ENCODE measurements at places on chromosomes 2 and 18.

DNA sequence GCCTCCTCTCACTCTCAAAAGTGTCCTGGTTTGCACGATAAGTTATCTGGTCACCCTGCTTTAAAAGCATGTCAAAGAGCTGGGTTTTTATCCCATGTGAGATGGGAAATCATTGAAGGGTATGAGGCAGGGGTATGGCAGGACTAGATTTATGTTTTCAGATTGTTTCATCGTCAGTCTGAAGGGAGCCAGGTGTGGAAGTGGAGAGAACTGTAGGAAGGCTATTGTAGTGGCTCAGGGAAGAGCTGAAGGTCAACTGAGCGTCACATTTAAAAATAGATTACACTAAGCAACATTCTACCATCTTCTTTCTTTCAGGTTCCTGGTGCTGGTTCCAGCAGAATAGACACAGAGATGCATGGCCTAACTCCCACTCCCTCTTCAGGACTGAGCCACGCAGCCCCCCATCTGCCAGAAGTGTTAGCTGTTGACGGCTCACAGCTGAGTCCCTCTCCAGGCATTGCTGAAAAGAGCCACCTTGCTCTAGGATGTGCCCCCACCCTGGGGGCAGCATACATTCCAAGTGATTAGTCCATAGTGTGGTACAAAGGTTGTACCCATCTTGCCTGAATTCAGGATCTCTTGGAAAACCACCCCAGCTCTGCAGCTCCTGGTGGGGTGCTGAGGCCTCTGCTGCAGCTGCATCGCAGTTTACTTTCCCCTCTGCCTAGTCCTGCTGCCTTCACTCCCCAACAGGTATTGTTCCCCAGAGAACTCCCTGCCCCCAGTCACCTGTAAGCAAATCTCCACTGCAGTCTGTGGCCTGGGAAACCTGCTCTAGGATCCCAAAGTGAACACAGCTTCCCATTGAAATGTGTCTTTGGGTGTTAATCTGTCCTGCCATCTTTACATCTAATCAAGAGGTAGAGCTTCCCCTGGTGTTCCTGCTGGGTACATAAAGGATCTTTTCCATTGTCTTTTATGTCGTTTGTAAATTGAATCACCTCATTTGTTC is 79.5 kb upstream of the KLF7 start:
- DNase-seq, result no peak

DNA sequence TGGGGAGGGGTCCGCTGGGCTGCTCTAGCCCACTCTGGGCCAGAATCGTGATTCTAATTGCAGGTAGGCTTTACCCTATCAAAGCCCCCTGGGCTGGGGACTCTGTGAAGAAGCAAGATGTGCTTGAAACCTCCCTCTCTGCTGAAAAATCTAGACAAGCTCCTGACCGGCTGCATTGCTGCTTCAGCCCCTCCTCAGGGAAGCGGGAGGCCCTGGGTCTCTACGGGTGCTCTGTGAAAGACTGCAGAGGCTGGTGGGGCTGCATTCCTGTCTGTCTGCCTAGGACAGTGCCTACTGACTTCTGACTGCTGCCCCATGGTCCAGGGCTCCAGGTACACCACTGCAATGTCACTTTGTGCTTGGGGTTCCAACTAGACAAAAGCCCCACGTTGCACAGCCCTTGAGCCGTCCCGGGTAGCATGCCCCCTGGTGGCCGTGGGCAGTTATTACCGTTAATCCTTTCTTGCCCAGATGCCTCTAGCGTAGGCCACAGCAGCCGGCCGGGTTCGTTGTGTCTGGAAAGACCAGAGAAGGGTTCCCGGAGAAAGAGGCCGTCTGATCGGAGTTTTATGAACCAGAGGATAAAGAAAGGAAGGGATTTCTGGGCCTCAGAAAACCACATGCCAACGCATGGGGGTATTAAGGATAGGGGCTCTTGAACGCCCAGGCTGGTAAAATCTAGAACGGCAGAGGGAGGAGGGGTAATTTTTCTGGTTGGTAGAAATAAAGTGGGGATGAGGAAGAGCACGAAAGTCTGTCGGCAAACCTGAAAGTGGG is 15.9 kb upstream of the C1QL2 start:
- DNase-seq, result no peak

DNA sequence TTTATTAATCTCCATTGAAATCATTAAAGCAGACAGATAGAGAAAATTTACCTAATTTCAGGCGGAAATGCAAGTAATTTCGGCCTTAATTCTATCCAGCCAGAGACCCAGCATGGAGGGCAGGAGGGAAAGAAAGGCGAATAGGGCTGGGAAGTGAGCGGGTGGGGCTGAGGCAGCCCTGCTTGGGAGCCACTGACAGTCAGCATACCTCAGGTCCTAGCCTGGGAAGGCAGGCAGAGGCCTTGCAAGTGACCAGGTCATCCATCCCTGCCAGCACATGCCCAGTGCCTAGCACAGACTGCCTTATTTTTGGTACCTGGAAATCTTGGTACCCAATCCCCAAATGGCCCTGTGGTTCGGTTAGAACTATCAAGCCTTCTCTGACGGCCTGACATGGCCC is 1.5 kb downstream of the GDF7 start:
- no peak for DNase-seq

DNA sequence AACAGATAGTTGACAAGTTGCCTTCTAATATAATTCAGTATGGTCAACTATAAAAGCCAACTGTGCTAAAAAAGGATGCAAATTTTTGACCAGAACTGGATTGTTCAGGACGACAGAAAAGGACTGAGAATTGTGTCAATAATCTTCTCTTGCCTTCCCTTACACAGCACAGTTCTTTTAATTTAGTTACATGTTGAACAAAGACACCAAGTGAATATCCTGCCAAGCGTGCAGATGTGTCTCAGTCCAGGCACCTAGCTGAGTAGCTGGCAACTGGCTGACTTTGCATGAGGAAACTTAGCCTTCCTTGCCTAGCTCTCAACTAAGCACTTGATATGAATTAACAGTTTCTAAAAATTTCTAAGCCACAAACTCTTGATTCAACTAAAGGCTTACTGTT is 801.4 kb downstream of the BCL11A start:
- DNase-seq, result no peak

DNA sequence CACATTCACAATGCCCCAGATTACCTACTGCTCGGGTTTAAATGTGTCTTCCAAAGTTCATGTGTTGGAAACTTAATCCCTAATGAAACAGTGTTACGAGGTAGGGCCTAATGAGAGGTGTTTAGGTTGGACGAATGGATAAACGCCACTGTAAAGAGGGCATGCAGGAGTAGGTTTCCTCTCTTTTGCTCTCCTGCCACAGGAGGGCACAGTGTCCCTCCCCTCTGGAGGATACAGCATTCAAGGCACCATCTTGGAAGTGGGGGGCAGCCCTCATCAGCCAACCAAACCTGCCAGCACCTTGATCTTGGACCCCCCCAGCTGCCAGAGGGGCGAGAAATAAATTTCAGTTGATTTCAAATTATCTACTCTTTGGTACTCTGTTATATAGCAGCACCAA is 103.5 kb downstream of the TSHZ1 start:
- no peak for DNase-seq

- no peak for DNase-seq
These were observed 3.6 kb downstream of the WDR43 start for GRCh38 chr2:28898048-28898447.

GRCh38 chr2:3199627-3200345 is 177.8 kb downstream of the EIPR1 start:
- DNase-seq, result no peak

DNA sequence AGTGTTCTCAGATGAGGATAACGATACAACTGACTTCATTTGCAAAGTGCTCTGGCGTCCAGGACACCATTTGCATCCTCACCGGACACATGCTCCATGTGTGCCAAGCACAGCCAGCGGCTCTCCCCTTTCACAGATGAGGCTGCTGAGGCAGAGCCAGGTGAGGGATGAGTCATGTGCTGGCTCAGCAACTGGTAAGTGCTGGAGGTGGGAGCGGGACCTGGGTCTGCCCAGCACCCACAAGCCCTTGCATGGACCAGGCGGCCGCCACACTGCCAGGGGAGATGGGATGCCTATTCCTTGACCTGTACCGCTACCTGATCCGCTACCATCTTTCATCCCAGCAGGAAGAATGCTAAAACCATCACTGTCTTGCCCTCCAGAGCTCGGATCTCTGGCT is 86.2 kb upstream of the ASB18 start:
- DNase-seq, result no peak

- DNase-seq, result no peak
These were observed 423.3 kb downstream of the SETBP1 start for GRCh38 chr18:45104049-45104395.

DNA sequence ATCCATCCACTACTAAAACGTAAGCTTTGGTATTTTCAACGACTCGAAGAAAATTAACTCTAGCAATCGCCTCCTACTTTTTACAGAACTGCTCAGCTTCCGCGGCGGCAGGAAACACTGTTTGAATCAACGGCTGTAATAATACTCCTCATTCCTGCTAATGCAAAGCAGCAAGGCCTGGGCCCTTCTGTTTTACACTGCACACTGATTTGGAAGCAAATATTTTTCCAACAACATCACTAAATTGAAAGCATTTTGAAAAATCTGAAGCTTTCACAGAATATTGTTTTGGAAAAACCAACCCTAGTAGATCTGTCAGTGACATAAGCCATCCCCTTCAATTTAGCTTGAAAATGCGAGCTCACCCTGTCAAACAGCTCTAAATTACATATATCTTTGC is 261.2 kb downstream of the TXNL1 start:
- no peak for DNase-seq

GRCh38 chr2:184780944-184781343 is 182.6 kb downstream of the ZNF804A start:
- peak; percentile 17 for DNase-seq

DNA sequence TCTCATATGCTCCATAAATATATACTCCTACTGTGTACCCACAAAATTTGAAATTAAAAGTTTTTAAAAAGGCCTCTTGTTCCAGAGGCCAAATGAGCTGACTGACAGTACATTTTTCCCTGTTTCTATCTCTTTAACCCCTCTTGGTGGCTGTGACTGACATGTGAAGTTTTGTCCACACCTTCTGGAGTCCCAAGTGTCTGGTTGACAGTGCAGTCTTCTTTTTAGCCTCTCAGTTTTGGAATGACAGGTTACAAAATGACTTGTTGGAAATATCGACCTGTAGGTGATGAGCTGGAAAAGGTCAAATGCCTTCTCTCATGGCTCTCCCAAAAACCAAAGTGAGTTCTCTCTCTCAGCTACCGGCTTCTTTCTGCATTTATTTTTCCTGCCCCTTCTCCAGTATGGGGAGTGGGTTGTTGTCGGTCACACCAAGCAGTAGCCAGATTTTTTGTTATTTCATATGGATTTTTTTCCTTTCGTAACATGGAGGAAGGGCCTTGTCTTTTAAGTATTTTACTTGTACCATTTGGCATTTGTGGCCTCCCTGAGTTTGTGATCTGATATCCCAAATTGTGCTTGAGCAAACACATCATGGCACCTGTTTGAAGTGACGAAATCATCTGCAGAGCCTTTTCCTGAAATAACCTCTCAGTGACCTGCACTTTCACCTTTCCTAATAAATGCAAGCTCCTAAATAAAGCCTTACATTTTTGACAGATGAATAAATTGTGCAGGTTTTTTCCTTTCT is 143.9 kb downstream of the ESCO1 start:
- DNase-seq, result no peak

GRCh38 chr2:6442252-6442985 is 423.3 kb downstream of the CMPK2 start:
- DNase-seq, result peak; percentile 17

DNA sequence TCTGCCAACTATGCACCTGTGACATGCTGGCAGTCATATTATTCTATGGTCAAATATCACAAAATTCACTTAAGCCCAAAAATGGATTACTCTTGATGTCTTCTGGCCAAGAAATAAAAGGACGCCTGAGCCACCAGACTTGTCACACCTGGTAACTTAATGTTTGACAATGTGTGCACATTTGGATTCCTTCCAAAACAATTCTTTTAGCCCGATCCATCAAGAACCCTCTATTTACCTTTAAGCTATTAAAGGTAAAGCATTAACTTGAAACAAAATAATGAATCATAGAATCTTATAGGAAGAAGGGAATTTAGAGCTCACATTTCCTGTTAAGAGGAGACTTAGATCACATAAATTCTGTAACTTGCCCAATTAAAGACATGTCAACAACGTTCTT is 46.5 kb upstream of the NFU1 start:
- DNase-seq, result no peak

- no peak for DNase-seq
These were observed 13.9 kb downstream of the PSMD14 start for GRCh38 chr2:161321944-161322648.

GRCh38 chr2:204795156-204795555 is 249.9 kb downstream of the PARD3B start:
- peak; percentile 68 for DNase-seq

GRCh38 chr18:31197676-31198075 is 35.0 kb upstream of the DSC1 start:
- no peak for DNase-seq

DNA sequence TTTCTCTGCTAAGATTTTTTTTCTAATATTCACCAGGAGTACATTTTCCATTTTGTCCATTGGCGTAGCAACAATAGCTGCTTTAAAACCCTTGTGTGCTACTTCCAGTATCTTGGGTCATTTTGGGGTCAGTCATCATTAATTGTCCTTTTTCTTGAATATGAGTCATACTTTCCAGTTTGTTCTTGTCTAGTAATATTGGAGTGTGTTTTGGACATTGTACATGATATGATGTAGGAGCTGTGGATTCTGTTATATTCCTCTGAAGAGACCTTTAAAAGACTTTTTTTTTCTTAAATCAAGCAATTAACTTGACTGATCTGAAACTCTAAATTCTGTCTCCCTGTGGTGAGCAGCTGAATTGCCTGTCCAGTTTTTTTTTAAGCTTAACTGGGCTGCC is 40.8 kb downstream of the AGPS start:
- DNase-seq, result no peak

DNA sequence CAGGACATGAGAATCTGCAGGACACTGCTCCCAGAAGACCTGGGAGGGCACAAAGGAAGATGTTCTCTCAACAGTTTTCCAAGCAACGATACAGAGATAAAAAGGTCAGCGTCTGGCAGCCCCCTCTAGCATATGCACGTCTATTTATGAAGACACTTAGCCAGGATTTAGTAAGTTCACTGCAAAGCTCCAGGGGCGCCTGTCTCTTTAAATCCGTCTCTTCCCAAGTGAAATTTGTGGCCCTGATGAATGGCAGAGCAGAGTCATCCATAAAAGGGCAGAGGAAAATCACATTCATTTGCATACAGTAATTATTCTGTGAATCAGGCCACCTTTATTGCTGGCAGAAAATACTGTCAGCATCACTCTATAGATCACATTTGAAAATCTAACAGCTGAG is 390.9 kb upstream of the SMIM21 start:
- no peak for DNase-seq

GRCh38 chr2:29155578-29155977 is 40.4 kb downstream of the CLIP4 start:
- DNase-seq, result peak; percentile 9

DNA sequence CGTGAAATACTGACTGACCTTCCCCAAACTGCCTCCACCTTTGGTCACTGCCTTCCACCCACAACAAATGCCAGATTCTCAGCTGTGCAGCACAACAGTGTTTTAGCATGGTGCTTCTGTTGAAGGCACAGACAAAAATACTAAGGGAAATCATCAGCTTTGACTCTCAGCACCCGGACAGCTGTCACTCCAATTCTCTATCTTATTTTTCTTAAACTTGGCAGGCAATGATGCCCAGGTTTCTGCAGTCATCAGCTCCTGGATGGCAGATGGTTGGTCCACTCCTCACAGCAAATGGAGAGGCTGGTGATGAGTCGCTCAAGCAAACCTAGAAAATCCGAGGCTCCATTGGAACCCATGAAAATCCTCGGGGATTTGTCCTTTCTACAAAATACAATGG is 2.9 kb upstream of the FAM124B start:
- no peak for DNase-seq
